Panc1 (cell line): ENCODE measurements at places on chromosomes 11 and 22.

GRCh38 chr22:47376901-47377505 is 614.6 kb downstream of the TBC1D22A start:
- no peak for DNase-seq

- no peak for DNase-seq
Observed at GRCh38 chr11:126589492-126589803, 234.0 kb downstream of the ST3GAL4 start.

- DNase-seq, result no peak
Observed at GRCh38 chr11:6482441-6482840, 1.1 kb downstream of the TIMM10B start.

GRCh38 chr11:63612181-63612580 is 2.1 kb downstream of the PLAAT3 start:
- DNase-seq, result no peak

- DNase-seq, result no peak
Observed at GRCh38 chr11:61861634-61862033, 29.7 kb downstream of the FADS3 start.

- DNase-seq, result no peak
Observed at GRCh38 chr11:110314366-110315095, 18.1 kb upstream of the RDX start.

DNA sequence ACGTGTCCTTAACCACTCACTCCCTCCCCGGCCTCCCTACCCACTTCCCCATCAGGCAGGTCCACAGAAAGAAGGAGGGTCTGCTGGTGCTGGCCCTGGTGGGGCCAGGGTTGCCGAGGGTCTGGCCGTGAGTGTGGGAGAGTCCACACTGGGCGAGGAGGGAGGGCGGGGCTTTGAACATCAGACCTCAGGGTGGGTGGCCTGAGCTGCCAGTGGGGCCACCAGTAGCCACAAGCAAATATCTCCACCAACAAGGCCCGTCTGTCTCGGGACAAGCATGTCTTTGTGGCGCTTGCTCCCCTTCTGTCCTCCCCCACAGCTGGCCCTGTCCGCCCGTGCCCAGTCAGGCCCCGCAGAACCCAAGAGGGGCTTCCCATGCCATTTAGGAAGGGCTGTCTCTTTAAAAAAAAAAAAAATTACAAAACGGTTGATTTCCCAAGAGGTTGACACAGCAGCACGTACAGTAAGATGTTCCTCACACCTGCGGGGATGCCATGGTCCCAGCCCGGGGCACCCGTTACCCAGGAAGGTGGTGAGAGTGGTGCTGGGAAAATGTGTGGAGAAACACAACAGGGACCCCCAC is 17.7 kb upstream of the TALDO1 start:
- no peak for DNase-seq

DNA sequence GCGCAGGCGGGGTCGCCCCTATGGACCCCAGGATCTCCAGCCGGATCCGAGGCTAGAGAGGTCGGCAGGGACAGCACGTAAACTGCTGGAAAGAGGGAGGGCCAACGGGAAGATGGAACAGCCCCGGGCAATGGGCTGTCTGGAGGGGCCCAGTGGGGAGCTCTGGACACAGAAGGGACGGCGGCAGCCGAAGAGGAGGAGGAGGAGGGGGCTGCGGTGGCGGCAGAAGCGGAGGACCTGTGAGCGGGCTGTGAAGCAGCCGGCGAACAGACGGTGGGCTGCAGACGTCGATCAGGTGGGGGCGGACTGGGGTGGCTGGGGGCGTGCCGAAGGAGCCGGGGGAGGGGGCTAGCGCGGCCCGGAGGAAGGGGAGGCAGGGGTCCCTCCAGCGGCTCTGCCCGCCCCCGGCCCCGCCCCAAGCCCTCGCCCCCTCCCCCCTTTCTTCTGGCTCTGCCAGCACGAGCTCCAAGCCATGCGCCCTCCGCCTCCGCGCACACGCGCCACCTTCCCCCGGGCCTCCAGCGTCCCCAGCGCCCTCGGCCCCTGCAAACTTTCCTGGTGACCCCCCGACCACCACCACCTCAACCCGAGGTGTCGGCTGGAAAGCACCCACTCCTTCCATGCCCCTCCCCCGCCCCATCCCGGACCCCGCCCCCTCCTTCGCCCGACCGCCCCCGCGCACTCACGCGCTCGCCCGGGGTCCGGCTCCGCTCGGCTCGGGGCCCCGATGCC is 432 bp downstream of the TNKS1BP1 start:
- no peak for DNase-seq

DNA sequence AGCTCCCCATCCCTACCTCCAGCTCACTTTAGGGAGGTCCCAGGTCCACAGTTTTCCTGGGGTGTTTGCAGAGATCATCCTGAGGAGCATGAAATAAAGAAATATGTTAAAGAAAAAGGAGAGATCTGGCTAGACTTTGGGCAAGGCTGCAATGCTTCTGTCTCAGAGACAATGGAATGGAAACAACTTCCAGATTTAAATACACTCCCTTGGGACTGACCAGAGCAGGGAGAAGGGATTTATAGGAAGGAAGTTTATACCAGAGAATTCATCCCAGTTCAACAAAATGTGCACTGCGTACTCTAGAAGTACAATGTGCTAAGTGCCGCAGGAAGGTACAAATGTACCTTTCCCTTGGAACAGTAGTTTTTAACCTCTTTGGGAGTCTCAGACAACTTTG is 40.4 kb downstream of the ETS1 start:
- no peak for DNase-seq

- DNase-seq, result no peak
Observed at GRCh38 chr11:124085583-124085982, 29.7 kb upstream of the VWA5A start.

- DNase-seq, result no peak
Observed at GRCh38 chr11:131449036-131450019, 78.9 kb downstream of the NTM start.

- no peak for DNase-seq
Observed at GRCh38 chr11:18455686-18456372, at the start of gene LDHAL6A. Gene LDHAL6A (plus strand): TSS chr11:18455856. CDS start chr11:18456681, 825 bp downstream.

- no peak for DNase-seq
Observed at GRCh38 chr11:57360991-57361390, 20.0 kb downstream of the PRG3 start.

DNA sequence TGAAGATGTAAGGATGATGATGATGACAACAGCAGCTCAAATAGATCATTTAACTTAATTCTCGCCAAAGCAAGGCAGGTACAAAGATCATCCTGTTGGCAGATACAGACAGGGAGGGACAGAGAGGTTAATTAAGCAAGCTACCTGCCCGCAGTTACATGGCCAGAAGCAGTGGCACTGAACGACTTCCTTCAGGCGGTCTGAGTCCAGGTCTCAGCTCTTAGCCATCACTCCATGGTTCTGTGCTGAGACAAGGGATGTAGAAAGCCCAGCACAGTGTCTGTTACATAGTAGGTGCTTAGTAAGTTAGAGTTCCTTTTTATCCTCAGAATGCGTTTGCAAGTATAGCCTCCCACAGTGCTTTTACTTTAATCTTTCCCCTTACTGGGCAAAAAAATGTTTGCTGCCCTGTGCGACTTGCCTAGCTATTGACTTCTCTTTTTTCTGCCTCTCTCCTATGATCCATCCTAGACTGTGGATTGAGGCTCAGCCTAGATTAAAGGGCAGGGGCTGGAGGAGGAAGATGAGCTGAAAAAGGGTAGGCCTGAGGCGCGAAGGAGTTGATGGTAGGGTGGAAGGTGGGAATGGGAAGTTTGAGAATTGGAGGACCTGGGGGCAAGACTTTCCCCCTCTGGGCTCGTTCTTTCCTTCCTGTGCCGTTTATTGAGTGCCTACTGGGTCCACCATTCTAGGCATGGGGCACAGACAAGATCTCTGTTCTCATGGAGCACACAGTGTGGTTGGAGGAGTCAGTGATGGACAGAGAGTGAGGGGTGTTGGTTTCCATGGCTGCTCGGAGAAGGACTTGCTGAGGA is 108.2 kb upstream of the OR4B1 start:
- no peak for DNase-seq

- no peak for DNase-seq
Observed at GRCh38 chr11:35654711-35655110, 7.9 kb upstream of the TRIM44 start.

DNA sequence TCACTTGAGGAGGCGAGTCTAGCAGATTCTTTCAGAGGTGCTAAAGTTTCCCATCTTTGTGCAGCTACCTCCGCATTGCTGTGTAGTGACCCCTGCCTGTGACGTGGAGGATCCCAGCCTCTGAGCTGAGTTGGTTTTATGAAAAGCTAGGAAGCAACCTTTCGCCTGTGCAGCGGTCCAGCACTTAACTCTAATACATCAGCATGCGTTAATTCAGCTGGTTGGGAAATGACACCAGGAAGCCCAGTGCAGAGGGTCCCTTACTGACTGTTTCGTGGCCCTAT is 8.9 kb upstream of the SAMM50 start:
- no peak for DNase-seq

GRCh38 chr11:134920851-134921608 is 509.0 kb upstream of the B3GAT1 start:
- no peak for DNase-seq

DNA sequence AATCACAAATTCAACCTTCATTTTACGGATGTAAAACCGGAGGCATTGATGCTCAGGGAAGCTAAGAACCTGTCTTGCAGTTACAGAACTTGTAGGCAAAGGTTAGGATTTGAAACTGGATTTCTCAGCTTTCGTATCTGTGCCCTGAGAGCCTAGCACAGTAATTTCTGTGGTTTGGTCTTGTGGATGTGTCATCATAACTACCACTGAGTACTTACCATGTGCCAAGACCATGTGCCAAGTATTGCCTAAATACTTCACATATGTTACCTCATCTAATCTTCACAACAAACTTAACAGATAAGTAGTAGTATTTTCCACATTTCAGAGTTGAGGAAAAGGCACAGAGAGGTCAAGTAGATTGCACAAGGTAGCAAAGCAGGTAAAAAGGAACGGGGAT is 140.7 kb downstream of the NXPE2 start:
- DNase-seq, result no peak

DNA sequence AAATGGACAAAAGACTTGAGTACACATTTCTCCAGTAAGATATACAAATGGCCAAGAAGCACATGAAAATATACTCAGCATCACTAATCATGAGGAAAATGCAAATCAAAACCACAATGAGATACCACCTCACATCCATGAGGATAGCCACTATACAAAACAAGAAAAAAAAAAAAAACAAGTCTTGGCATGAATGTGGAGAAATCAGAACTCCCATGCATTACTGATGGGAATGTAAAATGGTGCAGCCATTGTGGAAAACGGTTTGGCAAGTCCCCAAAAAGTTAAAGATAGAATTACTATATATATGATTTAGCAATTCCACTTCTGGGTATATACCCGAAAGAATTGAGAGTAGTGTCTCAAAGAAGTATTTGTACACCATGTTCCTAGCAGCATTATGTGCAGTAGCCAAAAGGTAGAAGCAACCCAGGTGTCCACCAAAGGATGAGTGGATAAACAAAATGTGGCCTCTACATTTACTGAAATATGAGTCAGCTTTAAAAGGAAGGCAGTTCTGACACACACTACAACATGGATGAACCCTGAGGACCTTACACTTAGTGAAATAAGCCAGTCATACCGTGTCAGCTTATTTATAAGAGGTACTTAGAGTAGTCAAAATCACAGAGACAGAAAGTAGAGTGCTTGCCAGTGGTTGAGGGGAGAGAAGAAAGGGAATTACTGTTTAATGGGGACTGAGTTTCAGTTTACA is 146.3 kb downstream of the WNT7B start:
- DNase-seq, result peak; percentile 7

DNA sequence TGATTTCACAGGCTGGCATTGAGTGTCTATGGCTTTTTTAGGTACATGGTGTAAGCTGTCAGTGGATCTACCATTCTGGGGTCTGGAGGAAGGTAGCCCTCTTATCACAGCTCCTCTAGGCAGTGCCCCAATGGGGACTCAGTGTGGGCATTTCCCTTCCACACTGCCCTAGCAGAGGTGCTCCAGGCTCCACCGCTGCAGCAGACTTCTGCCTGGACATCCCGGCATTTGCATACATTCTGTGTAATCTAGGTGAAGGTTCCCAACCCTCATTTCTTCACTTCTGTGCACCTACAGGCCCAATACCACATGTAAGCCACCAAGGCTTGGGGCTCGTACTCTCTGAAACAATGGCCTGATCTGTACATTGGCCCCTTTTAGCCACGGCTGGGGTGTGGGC is 78.3 kb downstream of the RNF169 start:
- DNase-seq, result no peak

GRCh38 chr11:92387859-92388258 is 163.2 kb downstream of the FAT3 start:
- no peak for DNase-seq

- no peak for DNase-seq
Observed at GRCh38 chr22:38564669-38565068, 5.3 kb downstream of the DMC1 start.

GRCh38 chr22:48414651-48415050 is 1413.0 kb downstream of the BRD1 start:
- no peak for DNase-seq

DNA sequence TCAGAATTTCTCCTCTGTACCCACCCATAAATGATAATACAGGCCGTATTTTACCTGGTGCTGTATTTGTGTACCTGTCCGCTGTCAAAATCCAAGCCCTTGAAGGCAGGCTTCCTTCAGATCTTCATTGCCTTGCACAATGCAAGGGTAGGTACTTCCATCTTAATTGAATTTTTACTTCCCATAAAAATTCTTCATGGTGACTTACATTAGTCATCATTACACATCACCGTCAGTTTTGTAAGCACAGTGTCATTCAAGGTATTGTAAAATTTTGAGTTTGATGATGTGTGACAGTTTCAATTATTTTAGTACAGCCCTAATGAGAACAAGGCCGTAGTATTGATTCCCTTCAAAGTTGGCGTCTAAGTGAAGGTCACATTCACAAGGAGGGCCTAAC is 770 bp upstream of the TSG101 start:
- peak; percentile 35 for DNase-seq

DNA sequence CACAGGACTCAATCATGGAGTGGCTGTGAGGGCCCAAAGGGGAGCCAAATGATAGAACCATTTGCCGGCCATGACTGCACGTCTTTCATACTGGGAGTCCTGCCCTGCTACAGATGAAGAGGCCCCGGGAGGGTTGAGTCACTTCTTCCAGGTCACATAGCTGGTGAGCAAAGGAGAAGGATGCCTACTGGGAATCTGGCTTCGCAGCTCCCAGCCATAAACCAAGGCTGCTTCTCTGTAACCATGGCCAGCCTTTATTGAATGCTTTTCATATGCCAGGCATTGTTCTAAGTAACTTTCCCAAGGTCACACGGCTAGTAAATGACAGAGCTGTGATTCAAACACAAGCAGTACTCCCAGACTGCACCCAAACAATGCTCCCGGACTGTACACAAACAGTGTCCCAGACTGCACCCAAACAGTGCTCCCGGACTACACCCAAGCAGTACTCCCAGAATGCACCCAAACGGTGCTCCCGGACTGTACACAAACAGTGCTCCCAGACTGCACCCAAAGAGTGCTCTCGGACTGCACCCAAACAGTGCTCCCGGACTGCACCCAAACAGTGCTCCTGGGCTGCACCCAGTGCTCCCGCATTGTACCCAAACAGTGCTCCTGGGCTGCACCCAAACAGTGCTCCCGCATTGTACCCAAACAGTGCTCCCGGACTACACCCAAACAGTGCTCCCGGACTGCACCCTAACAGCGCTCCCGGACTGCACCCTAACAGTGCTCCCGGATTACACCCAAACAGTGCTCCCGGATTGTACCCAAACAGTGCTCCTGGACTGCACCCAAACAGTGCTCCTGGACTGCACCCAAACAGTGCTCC is 89.8 kb downstream of the FBXO7 start:
- no peak for DNase-seq

- DNase-seq, result no peak
Observed at GRCh38 chr11:116506263-116506825, 266.4 kb downstream of the BUD13 start.
